Mesenchymal stem cell (in vitro differentiated cells and primary cell): ENCODE measurements at places on chromosomes 2 and 18.

- DNase-seq, result no peak
Observed at GRCh38 chr2:241020629-241021190, 22.3 kb downstream of the SNED1 start.

DNA sequence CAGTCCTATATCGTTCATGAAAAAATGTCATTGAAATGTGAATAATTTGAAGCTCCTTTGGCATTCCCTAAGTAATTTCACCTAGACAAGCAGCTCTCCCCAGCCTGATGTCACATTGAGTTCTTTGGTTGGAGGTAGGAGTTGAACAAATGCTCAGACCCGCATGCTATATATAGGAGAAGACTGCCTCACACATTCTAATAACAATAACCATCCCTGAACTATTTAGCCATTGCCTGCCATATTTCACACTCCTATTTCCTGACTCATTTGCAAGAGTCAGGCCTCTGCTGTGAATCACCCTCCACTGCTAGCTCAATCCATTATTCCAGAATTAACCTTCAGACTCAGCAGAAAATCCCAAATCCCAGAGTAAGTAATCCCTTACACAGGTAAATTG is 256.6 kb upstream of the ACVR2A start:
- peak; percentile 32 for DNase-seq

- DNase-seq, result no peak
Observed at GRCh38 chr2:71665168-71666093, 212.1 kb downstream of the DYSF start.

GRCh38 chr2:173028141-173028540 is 47.5 kb upstream of the MAP3K20 start:
- peak; percentile 52 for DNase-seq

GRCh38 chr2:186255823-186256222 is 230.2 kb upstream of the ZC3H15 start:
- DNase-seq, result no peak

- DNase-seq, result no peak
Observed at GRCh38 chr18:1618364-1618763, 713.7 kb downstream of the ADCYAP1 start.

DNA sequence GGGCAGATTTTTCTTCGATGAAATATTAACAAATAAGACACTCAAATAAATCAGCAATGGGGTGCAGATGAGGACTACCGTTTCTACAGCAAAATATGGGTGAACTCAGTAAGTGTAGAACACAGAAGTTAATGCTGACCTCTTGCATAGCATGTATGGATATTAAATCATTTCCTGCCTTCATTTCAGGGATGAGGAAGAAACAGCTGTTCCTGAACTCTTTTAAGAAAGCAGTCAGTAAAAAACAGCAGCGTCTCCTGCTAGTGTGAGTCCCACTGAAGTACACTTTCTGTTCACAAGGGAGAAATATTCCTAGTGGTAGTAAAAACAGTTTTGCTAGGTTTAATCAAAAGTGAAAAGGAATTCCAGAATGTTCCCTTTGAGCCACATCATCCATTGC is 379.0 kb downstream of the ZEB2 start:
- DNase-seq, result no peak

DNA sequence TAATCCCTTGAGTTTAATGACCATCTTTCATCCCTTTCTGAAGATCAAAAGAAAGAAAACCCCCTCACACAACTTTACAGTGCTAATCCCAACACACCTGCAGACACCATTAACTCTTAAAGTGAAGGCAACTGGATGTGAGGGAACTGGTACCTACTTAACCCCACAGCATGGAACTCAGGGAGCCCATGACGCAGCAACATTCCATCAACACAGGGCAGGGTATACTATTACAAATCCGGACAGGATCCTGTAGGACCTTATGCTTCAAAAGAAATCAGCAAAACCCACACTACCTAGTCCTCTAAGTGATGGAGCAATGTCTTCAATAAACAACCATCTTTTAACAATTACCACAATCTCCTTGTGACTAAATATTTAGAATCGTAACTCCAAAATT is 78.6 kb downstream of the FARSB start:
- no peak for DNase-seq

DNA sequence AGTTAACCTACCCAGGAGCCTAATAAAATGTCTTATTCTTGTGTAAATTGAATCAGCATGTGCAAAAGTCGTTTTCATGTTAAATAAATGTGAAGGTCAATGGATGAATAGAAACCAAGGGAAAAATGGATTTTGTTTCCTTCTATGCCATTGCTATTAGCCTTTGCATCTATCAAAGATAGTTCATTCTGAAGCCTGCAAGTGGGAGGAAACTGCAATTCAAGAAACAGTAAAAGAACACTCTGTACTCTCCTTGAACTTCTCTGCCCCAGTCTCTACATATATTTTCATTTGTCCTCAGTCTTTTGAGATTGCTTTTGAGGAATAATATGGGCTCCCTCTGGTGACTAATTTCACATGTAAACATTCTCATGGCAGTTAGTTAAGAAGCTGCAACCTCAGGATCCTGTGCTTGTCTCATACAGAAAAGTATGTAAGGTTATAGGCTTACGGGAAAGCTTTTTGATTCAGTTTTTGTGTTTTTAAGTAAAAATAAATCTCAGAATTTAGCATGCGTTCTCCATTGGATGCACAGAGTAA is 1590.0 kb upstream of the LRRTM1 start:
- DNase-seq, result peak; percentile 20

- no peak for DNase-seq
Observed at GRCh38 chr2:11663427-11663826, 6.6 kb downstream of the NTSR2 start.

DNA sequence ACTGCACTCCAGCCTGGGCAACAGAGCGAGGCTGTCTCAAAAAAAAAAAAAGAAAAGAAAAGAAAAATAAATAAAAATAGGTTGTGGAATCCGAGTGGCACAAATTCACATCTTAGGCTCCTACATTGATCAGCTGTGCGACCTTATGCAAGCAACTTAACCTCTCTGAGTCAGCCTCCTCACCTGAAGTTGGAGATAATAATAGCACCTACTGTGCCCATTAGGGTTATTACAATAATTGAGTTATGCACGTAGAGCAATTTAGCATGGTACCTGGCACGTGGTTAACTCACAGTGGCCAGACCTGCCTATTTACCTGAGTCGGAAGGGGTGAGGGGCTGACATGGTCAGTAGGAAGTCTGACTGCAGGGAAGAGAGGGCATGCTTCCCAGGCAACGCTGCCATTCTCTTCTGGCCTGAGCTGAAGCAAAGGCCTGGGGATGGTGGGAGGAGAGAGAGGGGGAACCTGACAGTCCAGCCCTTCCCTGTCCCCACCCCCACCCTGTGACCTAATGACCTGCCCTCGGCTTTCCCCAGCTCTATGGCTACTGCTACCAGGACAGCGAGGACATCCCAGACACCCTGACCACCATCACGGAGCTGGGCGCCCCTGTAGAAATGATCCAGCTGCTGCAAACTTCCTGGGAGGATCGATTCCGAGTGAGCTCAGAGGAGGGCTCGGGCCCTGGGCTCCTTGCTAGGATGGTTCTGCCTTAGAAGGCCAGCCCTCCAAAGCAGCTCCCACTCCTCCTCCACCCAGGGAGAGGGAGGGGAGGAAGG is 5.1 kb downstream of the PKDCC start:
- peak; percentile 77 for DNase-seq

DNA sequence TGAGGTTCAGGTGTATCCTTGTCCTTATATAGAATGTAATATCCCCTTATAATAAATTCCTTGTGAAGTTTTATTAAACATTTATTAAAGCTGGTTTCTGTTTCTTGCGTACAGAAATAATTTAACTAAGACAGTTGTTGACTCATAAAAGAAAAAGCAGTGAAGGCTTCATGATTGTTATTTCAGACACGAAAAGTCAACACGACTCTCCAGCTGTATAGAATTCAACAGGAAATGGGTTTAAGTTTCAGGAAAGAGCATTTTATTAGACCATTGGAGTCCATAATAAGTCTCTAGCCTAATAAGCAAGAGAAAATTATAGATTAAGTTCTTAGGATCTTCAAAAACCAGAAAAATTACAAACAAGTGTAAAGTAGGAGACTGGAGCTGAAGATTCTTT is 62.2 kb downstream of the KCNE4 start:
- no peak for DNase-seq

GRCh38 chr18:73896685-73897084 is 250.9 kb downstream of the FBXO15 start:
- DNase-seq, result no peak

GRCh38 chr2:129775952-129776653 is 203.4 kb upstream of the RAB6C start:
- no peak for DNase-seq

DNA sequence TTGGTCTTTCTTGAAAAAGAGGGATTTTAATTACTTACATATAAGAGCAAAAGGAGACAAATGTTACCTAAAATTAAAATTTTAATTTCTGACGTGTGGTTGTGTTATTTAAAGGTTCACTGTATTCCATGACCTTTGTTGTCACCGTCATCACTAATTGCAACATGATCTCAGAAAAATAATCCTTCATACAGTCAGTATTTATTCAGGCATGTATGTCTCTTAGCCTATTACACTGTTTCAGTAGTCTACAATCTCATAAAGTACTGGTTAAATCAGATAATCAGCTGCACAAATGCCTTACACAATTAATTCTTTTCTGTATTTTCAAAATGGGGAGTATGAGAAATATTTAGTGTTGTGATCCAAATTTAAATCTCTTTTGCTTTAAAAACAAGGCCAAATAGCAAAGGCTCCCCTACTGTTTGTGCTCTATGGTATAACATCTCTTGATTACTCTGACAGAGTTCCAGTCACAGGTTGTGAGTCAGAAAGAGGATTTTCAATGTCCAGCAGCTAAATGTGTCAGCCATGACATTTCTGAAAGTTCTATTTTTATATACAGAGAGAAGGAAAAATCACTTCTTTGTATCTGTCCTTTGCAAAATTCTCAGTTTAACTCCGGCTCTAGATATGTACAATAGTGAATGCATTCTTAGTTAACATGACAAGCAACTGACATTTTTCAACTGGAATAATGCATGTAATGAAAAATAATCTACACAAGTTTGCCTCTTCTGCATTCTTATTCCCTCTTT is 184.0 kb downstream of the FIGN start:
- peak; percentile 27 for DNase-seq

DNA sequence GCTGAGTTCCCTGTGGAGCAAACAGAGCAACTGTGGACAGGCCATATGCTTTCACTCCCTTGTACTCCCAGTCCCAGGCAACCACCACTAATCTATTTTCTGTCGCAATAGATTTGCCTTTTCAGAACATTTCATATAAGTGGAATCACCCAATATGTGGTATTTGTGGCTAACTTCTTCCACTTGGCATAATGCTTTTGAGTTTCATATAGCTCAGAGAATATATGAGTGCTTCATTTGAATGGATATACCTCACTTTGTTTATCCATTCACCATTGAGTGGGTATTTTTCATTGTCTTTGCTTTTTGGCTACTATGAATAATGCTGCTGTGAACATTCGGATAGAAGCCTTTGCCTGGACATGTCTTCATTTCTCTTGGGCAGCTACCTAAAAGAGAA is 151.9 kb downstream of the CERS6 start:
- peak; percentile 69 for DNase-seq

DNA sequence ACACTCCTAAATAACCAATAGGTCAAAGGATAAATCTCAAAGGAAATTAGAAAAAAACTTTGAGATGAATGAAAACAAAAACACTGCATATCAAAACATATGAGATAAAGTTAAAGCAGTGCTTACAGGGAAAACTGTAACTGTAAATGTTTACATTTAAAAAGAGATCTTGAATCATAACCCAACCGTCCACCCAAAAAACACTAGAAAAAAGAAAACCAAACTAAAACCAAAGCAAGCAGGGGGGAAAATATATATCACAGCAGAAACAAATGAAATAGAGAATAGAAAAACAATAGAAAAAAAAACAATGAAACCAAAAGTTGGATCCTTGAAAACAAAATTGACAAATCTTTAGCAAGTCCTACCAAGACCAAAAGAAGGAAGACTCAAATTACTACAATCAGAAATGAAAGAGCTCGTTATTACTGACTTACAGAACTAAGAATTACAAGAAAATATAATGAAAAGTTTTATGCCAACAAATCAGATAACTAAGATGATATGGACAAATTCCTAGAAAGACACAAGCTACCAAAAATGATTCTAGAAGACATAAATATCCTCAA is 65.6 kb downstream of the TLK1 start:
- no peak for DNase-seq

- DNase-seq, result no peak
Observed at GRCh38 chr2:96970248-96970875, 16.0 kb downstream of the FAM178B start.

GRCh38 chr18:12726331-12726730 is 23.5 kb downstream of the PSMG2 start:
- DNase-seq, result no peak

- no peak for DNase-seq
Observed at GRCh38 chr18:23257137-23257536, 121.9 kb downstream of the CABLES1 start.

DNA sequence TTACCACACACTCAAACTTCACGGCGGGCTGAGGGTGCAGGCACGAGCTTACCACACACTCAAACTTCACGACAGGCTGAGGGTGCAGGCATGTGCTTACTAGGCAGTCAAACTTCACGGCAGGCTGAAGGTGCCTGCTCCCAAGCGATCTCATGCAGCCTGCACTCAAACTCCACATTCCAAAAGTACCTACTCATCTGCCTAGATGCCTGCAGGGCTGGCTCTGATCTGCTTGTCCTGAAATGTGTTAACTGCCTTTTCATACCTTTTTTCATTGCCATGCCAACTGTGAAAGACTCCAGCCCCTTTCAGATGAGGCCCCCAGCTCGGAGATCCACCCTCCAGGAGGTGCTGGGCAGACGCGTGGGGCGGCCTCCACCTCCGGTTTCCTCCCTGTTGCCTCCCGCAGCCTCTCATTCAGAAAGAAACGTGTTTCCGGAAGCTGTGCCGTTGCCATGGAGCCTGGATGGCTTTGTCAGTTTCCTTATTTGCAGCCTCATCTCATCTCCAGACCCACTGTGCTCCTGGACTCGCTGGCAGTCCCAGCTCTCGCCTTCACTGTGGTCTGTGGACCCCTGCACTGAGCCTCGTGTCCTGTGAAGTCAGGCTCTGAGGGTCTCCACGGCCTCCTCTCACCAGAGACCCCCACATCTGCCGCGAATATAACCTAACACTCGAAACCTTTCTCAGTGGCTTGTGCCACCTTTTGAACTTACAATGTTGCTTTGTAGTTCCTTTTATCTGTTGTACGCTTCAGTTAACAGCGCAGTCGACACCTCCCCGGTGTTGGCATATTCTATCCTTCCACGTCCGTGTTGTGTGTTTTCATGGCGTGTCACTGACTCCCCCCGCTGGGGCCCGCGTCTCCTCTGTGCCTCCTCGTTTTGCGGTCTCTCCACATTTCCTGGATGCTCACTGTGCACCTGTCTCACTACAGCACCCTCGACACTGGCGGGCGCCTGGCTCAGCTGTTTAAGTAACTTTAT is 106.1 kb upstream of the ALKAL2 start:
- DNase-seq, result no peak

GRCh38 chr18:78125206-78125896 is 854.3 kb upstream of the SALL3 start:
- no peak for DNase-seq

- DNase-seq, result no peak
Observed at GRCh38 chr2:71683070-71683469, 229.7 kb downstream of the DYSF start.
